ENCODE measurements at places on chromosomes 12 and 14.
A peak's percentile ranks its signal among the peaks of the same experiment; 100 is the strongest.

DNA sequence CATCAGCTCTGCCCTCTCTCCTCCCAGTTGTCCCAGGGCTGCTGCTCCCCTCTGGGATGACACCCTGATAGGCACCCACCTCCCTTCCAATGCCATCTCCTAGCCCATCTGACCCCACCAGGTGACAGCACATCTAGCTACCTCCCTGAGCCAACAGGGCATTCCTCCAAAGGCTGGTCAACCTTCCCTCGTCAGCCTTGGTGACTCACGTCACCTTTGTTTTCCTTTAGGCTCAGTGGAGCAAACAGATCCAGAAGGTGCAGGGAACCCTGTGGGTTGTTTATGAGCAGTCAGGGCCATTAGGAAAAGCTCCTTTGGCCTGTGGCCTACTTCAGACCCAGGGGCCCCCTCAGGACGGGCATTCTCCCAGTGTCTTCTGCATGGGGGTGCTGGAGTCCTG, 32.4 kb downstream of the PIGH start:
- no peak for DNase-seq

GRCh38 chr14:81416981-81417380, 16.9 kb upstream of the STON2 start:
- no peak for DNase-seq

GRCh38 chr12:122523280-122523679, 3.5 kb downstream of the RSRC2 start:
- DNase-seq = peak; percentile 66

- no peak for DNase-seq
Observed at GRCh38 chr14:95533822-95534221, 1.0 kb upstream of the GLRX5 start.

DNA sequence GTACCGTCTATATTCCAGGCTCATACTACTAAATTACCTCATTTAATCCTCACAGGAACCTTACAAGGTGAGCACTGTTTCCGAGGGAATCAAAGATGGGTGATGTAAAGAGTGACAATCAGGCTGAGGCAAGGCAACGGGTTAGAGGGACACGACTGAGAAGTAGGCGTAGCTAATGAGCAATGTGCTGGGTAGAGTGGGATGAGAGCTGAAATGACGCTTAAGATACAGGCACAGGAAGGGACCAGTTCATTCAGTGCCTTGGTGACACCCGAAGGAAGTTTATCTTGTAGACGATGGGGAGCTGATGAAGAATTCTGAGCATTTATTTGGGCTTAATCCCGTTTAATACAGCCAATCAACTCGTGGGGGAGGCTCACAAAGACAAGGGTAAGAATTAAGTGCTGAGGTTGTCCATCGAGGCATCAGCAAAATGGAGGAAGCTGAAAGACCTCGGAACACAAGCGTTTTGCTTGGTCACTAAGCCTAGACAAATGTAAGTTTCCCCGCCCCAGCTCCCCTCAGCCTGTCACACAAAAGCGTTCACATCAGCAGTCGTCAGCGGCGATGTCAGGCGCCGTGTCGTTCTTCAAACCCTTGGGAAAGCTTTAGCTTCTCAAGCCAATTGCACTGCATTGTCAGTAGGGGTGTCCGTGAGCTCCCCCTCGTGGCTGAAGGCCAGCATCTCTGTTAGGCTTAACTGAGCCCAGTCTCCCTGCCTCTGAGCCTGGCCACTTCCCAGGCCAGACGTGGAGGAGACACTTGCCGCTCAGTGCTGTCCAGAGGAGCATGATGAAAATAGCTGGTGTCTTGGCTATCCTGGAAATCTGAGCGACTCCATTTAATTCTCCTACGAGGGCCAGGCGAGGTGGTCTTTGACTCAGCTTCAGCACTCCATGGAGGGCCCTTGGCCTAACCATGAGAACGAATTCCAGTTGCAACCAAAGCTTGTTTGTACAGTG, 288.5 kb upstream of the G2E3 start:
- DNase-seq = peak; percentile 82

GRCh38 chr14:22185191-22185590, 403.8 kb downstream of the DAD1 start:
- DNase-seq = peak; percentile 22

DNA sequence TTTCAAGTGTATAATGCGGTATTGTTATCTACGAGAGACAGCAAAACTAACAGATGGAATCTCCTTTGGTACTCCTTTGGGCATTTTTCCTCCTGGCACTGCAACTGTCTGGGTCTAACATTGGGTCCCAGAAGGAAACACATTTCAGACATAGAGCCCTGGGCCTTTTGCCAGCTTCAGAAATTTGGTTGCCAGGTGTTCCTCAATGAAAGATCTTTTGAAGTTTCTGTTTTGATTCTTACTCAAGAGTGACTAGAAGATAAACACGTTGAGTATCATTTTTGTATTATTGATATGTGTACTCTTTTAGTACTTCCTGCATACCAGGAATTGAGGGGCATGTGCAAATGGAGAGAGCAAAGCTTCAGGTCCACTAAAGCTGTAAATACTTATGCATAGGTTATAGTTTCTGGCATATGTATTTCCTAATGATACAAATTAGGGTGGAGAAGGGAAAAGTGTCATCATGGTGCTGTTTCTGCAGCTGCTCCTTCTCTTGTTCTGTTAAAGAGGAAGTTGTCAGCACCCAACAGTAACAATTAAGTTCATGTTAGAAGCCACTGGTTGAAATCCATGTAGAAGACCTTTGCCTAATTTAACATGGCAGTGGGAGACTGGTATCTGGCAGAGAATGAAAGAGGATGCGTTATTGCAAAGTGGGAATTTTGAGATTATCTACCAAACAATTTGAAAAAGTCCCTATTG, 53.5 kb downstream of the SLC38A6 start:
- DNase-seq = no peak

- peak; percentile 88 for DNase-seq
Observed at GRCh38 chr14:85528897-85529631, 880 bp upstream of the FLRT2 start.

- no peak for DNase-seq
Observed at GRCh38 chr14:92750994-92751400, 2.6 kb upstream of the LGMN start.

DNA sequence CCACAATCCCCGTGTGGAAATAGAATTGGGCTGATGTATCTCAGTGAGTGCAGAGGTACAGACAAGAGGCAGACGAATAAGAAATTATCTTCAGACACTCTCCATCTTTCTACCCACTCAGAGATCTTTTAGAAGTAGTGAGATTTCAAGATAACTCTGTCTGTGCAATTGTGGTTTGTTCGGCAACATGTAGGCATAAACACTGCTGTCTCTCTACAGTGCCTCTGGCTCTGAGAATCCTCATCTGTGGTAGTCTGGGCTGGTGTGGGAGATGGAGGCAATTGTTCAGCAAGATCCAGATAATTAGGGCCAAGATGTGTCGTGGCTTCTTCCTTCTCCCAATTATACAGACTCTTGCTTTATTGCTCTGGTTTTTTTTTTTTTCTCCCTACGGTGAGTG, 3.1 kb downstream of the HOXC13 start:
- no peak for DNase-seq

DNA sequence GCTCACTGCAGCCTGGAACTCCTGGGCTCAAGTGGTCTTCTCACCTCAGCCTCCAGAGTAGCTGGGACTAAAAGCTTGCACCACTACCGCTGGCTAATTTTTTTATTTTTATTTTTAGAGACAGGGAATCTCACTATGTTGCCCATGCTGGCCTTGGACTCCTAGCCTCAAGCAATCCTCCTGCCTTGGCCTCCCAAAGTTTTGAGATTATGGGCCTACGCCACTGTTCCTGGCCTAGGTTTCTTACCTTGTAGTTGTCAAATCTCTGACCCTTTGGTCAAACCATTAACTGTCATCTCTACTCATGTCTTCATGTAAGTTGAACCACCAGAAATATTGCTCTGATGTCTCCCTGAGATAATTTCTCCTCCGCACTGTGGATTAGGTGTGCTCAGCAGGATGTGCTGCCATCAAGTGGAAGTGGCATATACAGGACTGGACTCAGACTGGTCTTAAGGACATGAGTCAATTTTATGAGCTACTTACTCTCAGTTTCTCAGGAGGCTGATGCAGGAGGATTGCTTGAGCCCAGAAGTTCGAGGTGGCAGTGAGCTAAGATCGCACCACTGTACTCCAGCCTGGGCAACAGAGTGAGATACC, 28.5 kb downstream of the ACTR6 start:
- DNase-seq = peak; percentile 2

GRCh38 chr12:121391619-121392324, 8.1 kb upstream of the RNF34 start:
- peak; percentile 40 for DNase-seq

DNA sequence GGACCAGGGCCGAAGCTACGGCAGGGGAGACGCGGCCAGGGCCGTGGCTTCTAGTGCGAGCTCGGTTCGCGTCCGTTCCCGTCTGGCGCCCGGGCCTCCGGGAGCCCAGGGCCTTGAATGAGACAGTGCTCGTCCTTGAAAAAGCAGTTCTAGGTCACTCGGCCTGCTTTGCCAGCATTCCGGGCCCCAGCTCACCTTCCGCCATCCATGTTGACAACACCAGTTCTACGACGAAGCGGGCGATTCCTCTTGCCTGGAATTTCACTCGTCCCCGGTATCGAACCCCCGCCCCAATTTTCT, 4.5 kb downstream of the OR10AD1 start:
- no peak for DNase-seq

- no peak for DNase-seq
Observed at GRCh38 chr12:67925077-67925476, 64.2 kb upstream of the IFNG-AS1 start.

DNA sequence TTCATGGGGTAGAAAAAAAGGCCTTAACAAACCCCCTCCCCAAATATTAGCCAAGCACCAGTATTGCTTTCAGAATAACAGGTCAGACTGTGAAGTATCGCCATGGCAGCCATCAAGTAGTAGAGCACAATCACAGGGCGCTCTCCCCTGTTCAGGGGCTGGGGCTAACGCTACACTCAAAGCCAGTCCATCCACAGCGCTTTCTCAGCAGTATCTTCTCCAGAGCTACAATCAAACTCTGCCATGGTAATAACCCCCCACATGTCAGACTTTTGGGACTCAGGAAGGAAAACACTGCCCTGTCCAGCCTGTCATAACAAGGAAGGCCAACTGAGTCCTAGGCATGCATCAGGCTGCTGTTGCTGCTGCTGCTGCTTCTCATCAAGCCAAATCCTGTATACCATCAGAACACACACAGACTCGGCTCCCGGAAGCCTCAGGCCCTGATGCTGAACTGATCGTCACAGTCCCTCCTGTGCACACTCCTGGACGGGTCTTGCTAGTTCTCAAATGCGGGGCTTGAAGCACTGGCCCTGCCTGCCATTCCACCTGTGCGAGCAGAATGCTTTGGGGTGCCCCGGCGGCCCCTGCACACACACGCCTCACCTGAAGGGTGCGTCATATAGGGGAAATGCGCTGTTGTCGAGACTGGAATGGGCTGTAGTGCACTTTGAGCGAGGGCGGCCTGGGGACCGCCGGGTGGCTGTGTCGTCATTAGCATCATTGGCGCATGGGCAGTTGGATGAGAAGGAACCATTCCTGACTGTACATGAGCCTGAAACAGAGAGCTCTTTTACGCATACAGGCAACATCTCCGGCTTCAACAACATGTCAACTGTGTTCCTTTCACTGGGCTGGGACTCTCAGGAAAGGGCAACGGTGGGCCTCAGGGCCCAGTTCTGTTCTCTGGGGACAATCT, 47.6 kb downstream of the SH2B3 start:
- DNase-seq = no peak

GRCh38 chr12:2264651-2265232, 212.0 kb downstream of the CACNA1C start:
- DNase-seq = peak; percentile 99

DNA sequence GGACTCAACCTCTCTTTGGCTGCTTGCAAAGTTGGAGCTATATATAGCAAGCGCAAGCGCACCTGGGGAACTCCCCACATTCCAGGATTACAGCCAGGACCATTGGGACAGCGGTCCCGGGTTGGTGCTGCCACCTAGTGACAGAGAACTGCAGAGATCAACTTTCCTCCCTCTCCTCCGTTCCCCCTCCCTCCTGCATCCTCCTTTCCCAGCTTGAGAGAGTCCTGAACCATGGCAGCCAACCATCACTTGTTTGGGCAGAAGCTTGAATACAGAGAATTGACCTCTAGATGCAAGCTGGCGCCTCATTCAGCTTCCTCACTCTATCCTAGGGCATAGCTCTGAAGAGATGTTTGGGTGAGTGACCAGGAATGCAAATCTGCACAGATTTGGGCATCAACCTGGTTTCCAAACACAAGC, 17.4 kb upstream of the FLVCR2 start:
- DNase-seq = peak; percentile 50

- peak; percentile 64 for DNase-seq
Observed at GRCh38 chr12:68538726-68539614, 71.7 kb upstream of the RAP1B start.

GRCh38 chr14:49017447-49017846, 568.7 kb downstream of the RPS29 start:
- no peak for DNase-seq

- no peak for DNase-seq
Observed at GRCh38 chr14:51333299-51333698, 93.3 kb downstream of the TMX1 start.

GRCh38 chr12:132675757-132676432, 11.2 kb downstream of the POLE start:
- no peak for DNase-seq

DNA sequence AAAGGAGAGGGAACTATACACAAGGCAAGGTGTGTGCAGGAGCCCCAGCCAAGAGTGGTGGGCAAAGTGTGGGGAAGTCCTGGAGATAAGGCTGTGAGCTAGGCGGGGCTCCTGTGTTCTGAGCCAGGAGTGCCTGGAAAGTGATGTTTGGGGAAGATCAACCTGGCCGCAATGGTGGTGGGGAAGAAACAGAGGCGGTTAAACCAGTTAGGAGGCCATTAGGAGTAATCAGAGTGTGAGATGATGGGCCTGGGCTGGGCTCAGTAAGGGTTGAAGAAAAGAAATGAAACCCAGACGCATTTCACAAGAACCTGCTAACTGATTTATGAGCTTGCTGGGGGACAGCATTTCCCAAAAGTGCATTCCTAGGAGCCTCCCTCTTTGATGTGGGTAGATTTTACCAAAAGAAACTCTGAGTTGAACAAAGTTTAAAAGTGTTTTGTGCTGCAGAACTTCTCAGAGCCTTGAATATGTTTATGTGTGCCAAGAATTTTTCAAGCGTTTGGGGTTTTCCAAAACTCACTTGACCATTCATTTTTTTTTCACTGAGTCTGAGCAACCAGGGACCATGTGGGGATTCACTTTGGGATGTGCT, 34.2 kb upstream of the LRP1-AS start:
- no peak for DNase-seq

Measured in fibroblast of skin of scalp (primary cell).